Breast epithelium (tissue), 4 donors: ENCODE measurements at places on chromosomes 6 and 20.
A peak's percentile ranks its signal among the peaks of the same experiment; 100 is the strongest.

GRCh38 chr6:33313709-33314514 is at the start of gene TAPBP:
Gene TAPBP, minus strand, starts transcription at chr6:33314078. Its CDS starts 37 bp downstream, at chr6:33314041.
- DNase-seq, result peak; percentile 70

- no peak for DNase-seq
These were observed 40.6 kb upstream of the PTPRK start for GRCh38 chr6:128560966-128561365.

DNA sequence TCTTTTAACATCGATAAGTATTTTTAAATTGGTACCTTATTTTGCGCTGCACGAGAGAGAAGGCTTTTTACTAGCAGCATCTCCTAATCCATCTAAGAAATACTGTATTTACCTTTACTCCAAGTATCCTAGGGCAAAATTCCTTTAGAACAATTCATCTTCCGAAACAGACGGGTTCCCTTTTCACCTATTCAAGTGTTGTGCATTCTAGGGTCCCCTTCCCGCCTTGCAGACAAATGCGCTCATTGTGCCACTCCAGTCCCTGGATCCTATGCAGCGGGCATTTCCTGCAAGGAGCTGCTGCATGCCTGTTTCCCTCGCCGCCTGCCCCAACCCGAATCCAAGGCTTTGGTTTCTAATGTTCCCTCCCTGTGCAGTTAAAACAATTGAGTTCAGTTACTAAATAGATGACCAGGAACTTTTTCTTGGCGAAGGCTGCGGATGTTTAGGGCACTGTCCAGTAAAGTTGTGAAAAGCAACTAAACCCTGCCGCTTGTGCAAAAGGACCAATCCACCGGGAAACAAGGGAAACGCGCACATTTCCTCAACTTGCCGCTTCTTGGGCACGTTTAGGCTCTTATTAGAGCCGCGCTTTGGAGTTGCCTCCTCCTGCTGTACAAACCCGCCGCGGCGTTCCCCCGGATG is 556 bp upstream of the SCAF8 start:
- DNase-seq, result peak; percentile 56

DNA sequence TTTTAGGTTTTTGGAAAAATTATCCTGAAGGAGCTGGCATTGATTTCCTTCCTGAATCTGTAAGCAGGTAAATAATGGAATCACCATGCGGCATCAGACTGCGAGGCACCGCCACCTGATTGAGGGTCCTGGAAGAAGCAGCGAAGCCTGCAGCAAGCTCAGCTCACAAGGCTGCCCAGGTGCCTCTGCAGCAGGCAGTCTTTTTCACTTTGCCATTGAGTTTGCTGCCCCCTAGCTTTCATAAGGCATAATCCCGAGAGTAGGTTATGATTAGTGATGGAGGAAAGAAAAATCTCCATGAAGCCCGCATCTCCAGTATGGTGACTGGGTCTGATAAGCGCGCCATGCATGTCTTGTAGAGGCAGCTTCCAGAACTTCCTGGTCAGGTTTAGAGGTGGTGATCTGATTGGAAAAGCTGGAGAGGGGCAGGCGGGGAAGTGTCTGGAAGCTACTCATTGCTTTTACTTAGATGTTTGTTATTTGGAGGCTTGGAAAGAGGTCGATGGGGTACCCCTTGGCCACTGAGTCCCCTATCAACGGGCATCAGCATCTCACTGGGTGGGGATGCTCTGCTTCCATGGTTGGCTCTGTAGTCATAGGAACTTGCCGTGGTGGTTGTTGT is 26.7 kb downstream of the IYD start:
- DNase-seq, result no peak

DNA sequence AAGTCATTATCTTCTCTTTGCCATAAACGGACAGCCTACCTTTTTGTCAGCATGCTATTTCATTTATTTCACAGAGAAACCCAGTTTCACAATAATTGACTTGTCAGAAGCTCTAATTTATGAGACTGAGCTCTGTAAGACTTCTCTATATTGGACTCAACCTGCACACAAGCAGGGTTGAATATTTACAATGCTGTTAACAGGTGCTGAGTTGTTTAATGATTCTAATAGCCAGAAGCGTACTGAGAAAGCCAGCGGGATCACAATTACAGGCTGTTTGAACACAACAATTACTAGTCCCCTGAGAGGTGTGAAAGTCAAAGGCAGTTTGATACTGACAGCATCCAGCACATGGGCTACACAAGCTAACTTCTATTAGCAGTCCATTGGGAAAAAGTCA is 128.2 kb upstream of the SIM1 start:
- no peak for DNase-seq

- DNase-seq, result peak; percentile 77
These were observed 1.3 kb downstream of the SRF start for GRCh38 chr6:43172104-43173007.

- no peak for DNase-seq
These were observed 73.7 kb downstream of the SMLR1 start for GRCh38 chr6:130900913-130901312.

DNA sequence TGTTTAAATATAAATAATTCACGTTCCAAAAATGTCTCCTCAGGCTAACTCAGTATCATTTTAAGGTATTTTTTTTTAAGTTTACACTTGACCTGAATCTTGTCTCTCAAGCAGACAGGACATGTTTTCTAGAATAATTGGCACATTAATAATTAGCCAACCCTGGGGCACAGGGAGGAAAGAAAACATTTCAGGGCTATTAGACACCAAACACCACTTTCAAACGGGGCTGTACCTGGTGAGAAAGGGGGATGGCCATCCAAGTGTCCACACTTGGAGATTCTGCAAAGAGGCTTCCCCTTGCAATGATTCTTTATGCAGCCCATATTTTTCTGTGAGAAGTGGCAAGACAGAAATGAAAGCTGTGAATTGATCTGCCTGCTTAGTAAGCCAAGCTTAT is 560.8 kb downstream of the CD109 start:
- no peak for DNase-seq

DNA sequence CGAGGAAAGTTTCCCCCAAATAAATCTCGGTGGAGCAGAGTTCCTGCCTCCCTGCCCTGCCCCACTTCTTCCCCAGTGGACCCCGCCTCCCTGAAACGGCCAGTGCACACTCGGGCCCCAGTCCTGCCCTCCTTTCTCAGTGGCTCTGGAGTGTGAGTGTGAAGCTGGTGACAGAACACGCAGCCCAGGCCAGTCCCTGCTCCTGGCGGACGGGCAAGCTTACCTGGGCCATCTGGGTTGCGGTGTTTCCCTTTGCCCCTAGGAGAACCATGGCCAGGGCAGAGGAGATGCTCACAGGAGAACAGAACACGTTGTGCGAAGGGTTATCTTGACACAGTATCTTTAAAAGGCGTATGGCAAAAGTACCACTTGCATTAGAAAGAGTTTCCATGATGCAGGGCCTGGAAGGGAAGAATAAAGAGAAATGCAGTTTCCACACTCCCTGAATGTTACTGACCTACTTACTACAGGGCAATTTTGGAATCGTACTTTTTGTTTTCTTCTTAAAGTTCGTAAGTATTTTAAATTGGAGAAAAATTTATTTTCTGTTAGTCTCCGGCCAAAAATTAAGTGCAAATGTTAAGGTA is 2.8 kb downstream of the SERPINB9 start:
- no peak for DNase-seq

GRCh38 chr6:69868961-69869360 is 2.6 kb downstream of the COL19A1 start:
- no peak for DNase-seq

GRCh38 chr6:168596344-168596743 is 155.4 kb downstream of the SMOC2 start:
- DNase-seq, result no peak

DNA sequence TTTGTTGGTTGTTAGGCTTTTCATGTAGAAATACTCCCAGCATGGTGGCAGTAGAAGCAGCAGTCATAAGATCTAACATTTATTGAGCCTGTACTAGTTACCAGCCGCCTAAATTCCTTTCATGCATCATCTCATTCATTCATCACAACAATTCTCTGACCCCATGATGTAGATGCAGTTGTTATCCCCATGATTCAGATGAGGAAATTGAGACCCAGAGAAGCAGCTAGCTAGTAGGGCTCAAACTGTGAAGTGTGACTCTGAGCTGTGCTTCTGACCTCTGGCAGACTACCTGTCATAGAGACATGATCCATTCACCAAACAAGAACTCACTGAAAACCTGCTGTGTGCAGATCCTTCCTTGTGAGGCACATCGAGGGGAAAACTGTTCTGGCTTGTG is 16.9 kb downstream of the RREB1 start:
- DNase-seq, result no peak

GRCh38 chr6:71248878-71249544 is 39.6 kb upstream of the OGFRL1 start:
- DNase-seq, result no peak

DNA sequence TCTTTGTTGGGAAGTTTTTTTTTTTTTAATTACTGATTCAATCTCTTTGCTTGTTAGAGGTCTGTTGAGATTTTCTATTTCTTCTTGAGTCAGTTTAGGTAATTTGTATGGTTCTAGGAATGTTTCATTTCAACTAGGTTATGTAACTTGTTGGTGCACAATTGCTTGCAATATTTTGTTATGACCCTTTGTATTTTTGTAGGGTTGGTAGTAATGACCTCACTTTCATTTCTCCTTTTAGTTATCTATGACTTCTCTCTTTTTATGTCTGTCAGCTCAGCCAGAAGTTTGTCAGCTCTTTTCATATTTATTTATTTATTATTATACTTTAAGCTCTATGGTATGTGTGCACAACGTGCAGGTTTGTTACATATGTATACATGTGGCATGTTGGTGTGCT is 51.1 kb upstream of the SLC24A3 start:
- DNase-seq, result no peak

DNA sequence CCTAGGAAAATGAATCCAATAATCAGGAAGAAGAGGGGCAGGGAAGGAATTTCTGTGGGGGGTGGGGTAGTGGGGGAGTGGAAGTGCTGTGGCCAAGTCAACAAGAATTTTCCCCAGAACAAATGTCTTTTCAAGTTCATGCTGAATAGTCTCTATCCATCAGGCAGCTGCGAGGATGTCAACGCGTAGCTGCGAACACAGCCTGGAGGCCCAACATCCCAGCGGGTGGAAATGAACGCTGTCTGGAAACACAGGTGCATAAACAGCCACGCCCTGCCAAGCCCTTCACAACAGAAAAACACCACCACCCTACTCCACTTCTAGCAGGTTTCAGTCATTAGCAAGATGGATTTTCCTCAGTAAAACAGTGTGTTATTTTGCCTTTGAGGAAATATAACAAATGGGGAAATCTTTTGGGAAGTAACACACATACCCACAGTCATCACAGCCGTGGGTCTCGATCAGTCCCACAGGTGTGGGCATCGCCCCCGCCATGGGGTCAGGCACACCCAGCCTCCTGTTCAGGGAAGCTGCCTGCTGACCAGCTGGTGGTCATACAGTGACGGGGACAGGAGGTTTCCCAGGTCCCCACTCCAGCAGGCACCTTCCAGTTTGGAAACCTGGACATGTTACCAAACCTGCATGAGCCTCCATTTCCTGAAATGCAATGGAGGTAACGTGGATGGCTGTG is 112.1 kb upstream of the THBS2 start:
- DNase-seq, result no peak
